Fibroblast of skin of back (primary cell): ENCODE measurements at places on chromosomes 5 and 9.

DNA sequence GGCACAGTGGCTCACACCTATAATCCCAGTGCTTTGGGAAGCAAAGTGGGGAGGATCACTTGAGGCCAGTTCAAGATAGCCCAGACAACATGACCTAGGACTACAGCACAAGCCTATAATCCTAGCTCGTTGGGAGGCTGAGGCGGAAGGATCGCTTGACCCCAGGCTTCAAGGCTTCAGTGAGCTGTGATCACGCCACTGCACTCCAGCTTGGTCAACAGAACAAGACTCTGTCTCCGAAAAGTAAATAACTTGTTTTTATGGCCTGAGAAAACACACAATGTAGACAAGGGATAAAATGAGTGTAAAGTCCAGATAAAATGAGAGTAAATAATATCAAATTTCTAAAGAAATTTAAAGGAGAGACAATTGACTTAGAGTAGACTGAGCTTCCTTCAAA, 26.3 kb downstream of the SHLD3 start:
- DNase-seq: no peak

- DNase-seq: peak; percentile 64
Measured at GRCh38 chr5:35478856-35479682, 138.6 kb upstream of the SPEF2 start.

GRCh38 chr5:111532886-111533582, 20.7 kb upstream of the STARD4 start:
- no peak for DNase-seq

DNA sequence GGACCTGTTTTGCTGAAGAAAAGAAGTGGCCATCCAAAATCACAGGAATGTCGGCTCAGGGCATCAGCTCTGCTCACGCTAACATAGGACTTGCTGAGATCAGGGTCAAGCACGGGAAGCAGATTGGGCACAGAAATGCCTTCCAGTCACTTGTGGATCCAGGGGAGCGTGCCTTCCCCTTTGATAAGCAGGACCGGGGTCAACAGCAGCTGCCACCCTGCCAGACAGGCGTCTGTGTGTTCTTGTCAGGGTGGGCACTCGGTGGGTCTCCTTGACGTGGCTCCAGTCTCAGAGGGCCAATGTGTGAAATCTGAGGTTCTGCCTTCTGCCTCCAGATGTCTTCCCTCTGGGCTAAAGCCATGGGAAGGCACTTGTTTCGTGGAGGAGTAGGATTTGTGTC, 313.7 kb upstream of the IRX4 start:
- DNase-seq: no peak

DNA sequence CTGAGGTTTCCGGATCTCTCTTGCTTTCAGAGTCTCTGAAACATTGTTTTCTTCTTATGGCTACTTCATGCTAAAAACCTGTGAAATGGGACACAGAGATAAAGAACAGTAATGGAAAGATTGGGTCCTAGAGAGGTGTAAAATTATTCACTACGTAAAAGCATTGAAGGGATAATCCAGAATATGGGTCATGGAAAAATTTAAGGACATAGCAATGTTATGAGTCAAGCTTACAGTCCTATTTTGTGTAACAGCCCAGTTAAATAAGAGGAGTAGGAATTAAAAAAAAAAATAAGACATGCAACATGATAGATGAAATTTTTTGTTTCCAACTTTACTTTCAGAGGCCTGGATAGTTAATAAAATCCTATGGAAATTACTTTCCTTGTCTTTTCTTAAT, 61.9 kb upstream of the ELL2 start:
- DNase-seq: peak; percentile 84

DNA sequence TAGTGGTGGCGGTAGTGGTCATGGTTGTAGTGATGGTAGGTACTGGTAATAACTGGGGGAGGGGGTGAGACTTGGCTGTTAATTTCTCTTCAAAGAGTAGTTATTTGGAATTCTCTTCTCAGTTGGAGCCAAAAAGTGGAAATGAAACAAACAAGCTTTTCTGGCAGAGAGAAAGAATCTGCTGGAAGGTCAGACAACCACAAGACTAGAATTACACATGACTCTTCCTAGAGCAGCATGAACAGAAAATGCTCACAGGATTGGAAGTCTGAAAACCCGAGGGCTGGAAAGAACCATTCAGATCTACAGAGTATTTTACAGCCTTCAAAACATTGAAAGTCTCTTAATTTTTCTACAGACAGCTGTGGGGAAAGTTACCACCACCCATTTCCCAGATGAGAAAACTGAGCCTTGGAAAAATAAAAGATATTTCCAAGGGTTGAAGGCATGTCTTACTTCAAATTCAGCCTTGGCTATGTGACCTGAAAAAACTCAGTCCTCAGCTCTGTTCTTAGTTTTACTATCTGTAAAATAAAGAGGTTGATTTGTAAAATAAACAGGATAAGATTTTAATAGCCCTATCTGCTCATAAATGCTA, 42.9 kb upstream of the TRIM32 start:
- DNase-seq: peak; percentile 26

DNA sequence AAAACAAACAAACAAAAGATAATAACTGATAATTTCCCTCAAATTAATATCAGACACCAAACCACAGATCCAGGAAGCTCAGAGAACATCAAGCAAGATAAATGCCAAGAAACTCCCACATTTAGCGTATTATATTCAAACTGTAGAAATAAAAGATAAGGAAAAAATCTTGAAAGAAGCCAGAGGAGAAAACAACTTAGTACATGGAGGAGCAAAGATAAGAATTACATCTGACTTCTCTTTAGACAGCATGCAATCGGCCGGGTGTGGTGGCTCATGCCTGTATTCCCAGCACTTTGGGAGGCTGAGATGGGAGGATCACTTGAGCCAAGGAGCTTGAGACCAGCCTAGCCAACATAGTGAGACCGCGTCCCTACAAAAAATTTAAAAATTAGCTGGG, 17.2 kb upstream of the MLANA start:
- DNase-seq: no peak

GRCh38 chr5:99285606-99286005, 356.8 kb upstream of the CHD1 start:
- DNase-seq: no peak

DNA sequence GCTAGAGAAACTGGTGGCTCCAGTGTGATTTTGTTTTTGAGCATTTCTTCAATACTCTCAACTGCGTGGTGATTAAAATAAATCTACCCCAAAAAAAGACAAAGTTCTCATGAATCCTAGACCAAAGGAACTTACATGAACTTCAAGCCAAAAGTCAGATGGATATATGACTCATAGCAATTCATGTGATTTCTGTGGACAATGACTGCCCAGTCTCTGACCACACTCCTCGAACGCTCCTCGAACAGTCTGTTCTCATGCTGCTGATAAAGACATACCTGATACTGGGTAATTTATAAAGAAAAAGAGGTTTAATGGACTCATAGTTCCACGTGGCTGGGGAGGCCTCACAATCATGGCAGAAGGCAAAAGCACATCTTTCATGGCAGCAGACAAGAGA, 46.4 kb upstream of the CEP78 start:
- DNase-seq: no peak

DNA sequence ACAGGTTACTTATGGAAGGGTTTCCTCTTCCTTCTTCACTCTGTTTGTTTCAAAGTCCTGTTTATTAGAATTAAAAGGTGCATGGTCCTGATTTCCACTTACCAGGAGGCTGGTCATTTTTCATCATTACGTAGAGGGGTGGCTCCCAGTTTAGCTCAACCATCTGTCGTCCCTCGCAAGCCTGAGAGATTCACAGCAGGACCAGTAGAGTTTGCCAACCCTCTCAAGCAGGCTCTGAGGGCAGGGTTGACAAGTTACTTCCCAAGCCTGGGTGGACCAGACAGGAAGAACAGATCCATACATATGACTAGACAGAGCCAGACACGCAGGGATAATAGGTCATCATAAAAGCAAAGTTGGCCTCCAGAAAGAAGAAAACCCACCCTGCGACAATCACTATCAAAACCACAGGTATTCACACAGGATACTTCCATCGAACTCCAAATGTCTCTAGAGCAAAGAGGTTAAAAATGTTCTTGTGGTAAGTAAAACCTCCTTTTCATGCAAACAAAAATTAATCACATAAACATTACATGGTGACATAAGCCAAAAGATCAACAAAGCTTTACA, 151.9 kb downstream of the ELAVL2 start:
- DNase-seq: no peak

DNA sequence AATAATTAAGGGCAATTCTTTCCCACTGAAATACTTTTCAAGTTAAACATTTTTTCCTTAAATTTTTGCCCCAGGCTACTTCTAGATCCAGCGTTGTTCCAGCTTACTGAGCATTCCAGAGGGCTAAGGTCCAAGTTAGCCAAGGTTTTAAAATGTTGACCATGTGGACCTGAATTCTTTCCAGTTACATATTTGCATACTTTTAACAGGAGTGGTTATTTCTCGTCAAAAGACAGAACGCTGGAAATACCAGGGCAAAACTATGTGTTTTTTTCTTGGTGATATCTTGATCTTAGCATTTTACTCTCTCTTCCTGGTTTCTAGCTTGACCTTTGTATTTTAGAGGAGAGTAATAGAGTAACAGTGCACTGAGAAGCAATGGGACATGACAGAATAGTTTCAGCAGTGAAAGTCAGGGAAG, 32.8 kb downstream of the TMC1 start:
- DNase-seq: peak; percentile 96
